ENCODE measurements at places on chromosomes 16 and 17.

DNA sequence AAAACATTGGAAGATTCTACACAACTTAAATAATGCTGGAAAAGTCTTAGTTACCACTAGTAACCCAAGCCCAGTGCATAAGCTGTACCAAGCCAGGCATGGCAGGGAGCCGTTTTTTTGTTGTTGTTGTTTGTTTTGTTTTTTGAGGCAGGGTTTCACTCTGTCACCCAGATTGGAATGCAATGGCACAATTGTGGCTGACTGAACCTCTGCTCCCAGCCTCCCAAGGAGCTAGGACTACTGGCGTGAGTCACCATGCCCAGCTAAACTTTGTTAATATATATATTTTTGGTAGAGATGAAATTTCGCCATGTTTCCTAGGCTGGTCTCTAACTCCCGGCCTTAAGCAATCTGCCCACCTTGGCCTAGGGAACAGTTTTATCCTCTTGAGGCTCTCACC is 564 bp upstream of the TMIGD1 start:
- no peak for DNase-seq

DNA sequence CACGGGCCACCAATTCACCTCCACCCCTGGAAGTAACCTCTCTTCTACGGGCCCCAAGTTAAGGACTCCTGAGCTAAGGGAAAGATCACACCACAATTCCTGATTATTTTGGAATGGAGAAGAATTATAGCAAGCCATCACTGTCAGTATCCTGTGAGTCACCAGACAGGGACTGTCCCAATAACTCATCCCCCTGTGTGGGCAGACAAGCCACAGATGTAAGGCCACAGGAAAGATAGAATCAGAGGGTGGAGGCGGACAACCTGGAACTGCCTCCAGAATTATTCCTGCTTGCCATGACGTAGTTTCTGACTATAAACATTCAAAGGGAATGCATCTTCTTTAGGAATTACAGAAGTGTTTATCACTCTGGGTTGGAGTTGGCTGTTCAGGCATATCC is 5.8 kb upstream of the MYO1D start:
- DNase-seq = no peak

- DNase-seq = peak; percentile 19
Measured at GRCh38 chr16:61681124-61681523, 355.1 kb downstream of the CDH8 start.

DNA sequence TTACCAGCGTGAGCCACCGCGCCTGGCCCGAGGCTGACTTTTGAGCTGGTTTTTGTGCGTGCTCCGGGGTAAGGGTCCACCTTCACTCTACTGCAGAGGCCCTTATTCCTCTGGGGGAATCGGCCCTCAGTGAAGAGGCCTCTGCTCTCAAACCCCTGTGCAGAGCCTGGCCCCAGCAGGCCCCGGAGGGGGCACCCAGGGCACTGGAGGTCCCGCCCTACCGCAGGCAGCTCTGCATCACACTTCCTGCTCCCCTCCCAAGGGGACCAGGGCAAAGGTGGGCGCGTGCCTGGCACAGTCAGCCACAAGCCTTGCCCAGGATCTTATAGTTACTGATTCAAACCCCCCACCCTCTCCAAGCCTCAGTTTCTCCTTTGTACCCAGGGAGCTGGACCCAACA is 3.6 kb upstream of the UBE2I start:
- no peak for DNase-seq

GRCh38 chr17:60416368-60416925 is 5.8 kb upstream of the CHCT1 start:
- no peak for DNase-seq

DNA sequence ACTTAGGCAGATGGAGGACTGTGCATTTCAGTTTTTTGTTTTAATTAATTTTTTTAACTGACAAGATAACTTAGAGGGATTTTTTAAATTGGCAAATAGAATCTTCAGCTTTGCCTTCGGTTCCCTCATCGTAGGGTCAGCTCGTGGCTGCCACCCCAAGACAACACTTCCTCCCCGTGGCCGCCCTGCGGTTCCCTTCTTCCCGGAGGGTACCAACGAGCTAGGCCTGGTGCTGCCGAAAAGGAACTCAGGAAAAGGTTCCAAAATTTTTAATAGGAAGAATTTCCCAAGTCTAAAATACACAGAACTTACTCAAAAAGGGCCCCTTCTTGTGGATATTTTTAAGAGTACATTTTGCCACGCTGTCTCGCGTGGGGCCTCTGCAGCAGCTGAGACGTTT is 210.4 kb upstream of the CHMP6 start:
- no peak for DNase-seq

DNA sequence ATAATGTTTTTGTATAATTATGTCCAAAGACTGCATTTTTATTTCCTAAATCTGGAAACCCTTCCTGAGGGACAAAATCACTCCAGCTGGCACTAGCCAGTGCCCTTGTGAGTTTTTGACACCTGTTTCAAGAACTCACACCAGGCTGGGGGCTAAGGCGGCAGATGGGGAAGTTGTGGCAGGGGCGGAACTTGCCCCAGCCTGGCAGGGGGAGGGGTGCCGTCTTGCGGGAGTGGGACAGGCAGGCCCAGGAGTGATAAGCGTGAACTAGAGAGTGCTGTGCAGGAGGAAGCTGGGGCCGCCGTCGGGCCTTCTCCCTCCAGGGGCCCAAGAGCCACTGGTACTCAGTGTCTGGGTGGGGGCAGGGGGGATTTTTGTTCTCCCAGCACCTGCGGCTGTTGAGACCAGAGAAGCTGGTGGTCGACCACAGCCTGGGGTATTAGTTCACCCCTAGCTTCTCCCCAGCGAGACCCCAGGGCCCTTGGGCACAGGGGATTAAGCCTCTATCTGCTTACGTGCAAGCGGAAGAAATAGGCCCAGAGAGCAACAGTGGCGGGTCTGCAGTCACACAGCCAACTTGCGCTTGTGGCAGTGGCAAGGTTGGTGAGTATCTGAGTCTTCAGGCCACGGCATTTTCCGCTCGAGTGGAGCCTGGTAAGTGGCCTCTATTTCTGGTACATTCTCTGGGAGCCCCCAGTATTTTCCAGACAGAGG is 40.2 kb upstream of the PLCG2 start:
- no peak for DNase-seq

DNA sequence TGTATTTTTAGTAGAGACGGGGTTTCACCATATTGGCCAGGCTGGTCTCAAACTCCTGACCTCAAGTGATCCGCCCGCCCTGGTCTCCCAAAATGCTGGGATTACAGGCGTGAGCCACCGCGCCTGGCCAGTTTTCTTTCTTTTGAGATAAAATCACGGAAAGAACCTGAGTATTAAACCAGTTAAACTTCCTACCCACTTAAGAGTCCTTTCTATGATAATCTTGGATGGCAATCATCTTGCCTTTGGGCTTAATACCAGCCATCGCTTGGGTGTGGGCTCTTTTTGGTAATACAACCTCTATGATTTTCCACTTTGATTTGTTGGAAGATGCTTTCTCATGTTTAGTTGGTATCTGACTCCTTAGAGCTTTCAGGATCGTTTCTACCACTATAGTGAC is 24.0 kb downstream of the PITPNC1 start:
- no peak for DNase-seq

- peak; percentile 57 for DNase-seq
Measured at GRCh38 chr16:85369741-85370528, 243.2 kb upstream of the GSE1 start.

DNA sequence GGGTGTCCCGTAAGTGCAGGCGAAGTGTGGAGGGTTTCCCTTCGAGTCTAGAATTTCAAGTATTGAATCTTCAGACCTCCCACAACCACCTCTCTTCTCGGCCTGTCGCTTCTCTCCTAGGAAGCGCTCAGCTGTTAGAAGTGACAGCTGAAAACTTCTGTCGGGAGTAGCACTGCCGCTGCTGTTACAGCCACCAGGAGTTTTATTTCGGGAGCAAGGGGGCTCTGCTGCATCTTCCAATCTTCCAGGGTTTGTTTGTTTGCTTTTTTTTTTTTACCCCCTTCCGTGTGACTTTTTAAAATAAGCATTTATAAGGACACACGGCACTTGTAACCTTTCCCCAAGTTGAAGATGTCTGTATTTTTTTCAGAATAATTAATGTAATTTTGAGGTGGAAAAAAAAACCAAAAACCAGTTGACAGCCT is 767 bp downstream of the RPS6KB1 start:
- DNase-seq = no peak

GRCh38 chr16:1082952-1083675 is 10.6 kb downstream of the SSTR5 start:
- DNase-seq = no peak

- DNase-seq = no peak
Measured at GRCh38 chr17:63116228-63116627, 150.2 kb downstream of the TANC2 start.

DNA sequence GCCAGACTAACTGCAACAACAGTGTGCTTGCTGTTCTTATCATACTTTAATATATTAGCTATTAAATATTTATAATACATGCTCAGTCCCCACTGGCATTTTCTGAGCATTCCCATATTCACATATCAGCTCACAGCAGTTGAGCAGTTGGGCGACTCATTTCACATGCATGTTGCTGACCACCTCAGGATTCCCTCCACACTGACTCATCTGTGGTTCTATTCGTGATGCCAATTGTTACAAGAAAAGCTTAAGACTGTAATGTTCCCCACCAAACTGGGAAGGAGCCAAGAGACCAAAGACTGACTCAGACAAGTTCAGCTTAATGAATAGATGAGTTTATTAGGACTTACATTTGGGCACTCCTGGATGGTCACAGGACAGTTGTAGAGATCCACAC is 100.3 kb upstream of the KIF2B start:
- DNase-seq = no peak

DNA sequence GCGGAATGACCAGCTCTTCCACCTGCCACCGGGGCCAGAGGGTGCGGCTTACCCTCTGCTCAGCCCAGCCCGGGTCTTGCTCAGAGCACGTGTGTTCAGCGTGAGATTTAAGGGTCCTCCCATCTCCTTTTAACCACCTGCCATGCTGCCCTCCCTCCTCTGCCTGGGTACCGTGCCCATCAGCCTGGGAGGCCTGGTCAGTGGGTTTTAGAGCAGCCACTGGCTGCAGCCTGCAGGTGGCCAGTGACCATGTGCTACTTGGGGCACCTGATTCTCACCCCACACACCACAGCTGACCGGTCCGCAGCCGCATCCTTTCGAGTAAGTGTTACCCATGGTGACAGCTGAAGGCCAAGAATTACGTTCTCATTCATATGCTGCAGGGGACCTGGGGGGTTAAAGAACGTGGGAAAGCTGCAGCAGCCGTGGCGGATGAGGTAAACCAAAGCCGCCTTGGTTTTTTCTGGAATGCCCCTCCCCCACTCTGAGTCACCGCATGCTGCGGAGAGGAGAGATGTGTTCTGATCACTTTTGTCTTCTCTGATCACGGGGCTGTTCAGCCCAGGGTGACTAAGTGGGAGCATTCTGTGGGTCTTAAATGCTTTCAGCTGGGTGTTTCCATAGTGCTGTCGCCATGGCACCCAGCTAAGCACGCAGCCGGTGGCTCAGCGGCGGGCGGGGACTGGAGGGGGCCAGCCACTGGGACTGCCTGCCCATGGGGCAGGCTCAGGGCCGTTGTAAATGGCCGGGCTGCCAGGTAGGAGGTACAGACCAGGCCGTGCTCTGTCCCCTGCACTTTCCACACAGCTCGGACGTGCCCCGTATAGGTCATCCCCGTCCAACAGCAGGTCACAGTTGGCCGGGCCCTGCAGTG is 59.8 kb downstream of the BAIAP2 start:
- DNase-seq = peak; percentile 63

- no peak for DNase-seq
Measured at GRCh38 chr17:82788206-82789001, 36.5 kb downstream of the TBCD start.

DNA sequence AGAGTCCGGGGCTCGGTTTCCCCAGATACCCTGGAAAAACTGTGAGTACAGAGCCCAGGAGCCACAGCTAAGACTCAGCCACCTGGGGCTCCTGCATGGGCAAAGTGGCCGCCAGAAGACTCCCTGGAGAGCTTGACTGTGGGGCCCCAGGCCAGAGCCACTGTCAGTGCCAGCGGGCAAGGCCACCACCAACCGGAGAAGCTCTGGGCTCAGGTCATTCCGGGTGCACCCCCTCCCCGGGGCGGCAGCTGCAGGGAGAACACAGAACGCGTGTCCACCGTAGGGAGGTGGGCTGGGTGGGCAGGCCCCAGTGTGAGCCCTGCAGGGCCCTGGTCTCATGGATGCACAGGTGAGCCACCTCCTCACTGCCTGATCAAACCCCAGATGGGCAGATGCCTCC is 22.3 kb upstream of the RBFOX3 start:
- no peak for DNase-seq

DNA sequence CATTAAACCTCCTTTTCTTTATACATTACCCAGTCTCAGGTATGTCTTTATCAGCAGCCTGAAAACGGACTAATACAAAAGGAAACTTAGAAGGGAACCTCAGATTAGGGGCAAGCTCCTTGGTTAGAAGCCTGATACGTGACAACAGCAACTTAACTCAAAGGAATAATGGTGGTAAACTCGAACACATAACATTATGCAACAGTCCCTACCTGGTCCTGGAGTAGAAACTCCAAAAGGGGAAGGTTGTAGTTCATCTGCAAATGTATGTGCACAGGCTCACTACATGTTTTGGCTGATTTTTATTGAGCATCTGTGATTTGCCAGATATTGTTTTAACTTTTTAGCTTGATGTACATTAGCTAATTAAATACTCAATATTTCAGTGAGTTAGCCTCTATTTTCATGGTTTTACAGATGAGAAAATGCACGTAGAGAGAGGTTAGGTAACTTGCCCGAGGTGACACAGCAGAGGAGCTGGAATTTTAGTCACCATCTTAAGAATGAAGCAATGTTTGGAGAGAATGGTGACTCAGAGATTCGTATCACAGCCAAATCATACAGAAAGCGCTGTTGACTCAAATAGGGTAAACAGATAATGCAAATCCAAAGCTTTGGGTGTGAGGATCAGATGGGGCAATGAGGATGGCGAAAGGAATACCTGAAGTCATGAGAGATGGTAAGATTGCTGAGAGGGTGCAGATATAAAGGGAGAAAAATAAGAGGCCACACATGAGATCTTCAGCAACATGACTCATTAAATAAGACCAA is 194.9 kb upstream of the RBFOX1 start:
- peak; percentile 19 for DNase-seq

GRCh38 chr17:72004011-72004427 is 116.8 kb upstream of the SOX9 start:
- DNase-seq = no peak

- DNase-seq = no peak
Measured at GRCh38 chr16:88569614-88569984, 604 bp upstream of the ZC3H18 start.

DNA sequence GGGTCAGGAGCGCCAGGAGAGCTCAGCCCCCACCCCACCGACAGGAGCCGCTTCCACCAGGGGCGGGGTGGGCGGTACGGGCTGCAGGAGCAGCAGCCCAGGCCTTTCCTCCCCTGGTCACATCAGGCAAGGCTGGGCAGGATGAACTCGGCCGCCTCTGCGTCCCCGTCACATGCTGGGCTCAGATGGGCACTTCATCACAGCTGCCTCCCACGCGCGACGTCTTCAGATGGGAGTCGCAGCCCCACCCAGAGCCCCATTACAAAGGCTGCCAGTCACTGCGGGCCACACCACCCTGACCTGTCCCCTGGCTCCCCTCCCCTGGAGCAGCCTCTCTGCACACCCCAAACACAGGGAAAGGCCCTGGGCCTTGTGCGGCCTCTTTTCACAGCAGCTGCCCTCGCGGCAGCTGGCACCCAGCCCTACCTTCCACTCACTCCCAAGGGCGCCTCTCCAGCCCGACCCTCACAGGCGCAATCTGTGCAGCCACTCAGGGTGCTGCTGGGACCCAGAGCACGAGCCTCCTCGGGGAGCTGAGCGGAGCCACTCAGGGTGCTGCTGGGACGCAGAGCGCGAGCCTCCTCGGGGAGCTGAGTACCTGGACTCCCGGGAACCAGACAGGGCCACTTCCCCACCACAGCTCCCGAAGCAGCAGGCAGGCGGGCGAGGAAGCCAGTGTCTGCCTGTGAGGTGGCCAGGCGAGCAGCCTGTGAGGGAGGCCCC is 4.7 kb downstream of the ZNF598 start:
- DNase-seq = peak; percentile 42

GRCh38 chr16:90015586-90016338 is 3.5 kb downstream of the DBNDD1 start:
- no peak for DNase-seq
